ENCODE measurements at places on chromosomes 4 and X.

DNA sequence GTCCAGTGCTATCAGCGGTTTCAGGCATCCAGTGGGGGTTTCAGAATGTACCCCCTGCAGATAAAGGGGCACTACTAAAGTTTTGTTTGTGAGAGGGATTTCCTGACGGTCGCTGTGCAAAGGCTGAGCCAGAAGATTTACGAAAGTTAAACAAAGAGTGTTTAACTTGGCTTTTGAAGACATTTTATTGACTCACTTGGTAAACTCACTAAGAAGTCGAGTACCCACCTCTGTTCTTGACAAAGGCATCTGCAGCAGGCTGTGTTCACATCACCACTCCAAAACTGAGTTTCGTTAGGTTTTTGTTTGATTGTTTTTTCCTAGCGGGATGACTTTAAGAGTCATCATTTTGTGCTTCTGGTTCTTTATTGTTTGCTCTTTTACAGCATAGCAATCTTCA, 143.9 kb upstream of the TBL1X start:
- DNase-seq: peak; percentile 5

DNA sequence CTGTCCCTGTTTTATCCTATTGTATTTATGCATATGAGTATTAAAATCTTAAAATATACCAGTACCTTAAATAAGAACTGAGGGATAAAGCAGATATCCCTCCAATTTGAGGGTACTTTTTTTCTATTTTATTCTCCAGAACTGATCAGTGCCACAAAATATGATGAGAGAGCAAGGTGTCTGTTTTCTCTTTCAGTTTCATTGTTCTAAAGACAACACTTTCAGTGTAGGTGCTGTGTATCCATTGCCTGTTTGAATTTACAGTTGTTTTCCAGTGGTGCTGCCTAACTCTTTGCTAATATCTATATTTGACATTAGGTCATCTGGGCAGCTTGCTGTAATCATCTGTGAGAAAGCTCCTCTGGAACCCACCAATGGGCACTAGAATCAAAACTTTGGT, 394.7 kb downstream of the IL1RAPL1 start:
- peak; percentile 39 for DNase-seq

- peak; percentile 79 for DNase-seq
Observed at GRCh38 chrX:106278951-106279350, 110.8 kb downstream of the PWWP3B start.

DNA sequence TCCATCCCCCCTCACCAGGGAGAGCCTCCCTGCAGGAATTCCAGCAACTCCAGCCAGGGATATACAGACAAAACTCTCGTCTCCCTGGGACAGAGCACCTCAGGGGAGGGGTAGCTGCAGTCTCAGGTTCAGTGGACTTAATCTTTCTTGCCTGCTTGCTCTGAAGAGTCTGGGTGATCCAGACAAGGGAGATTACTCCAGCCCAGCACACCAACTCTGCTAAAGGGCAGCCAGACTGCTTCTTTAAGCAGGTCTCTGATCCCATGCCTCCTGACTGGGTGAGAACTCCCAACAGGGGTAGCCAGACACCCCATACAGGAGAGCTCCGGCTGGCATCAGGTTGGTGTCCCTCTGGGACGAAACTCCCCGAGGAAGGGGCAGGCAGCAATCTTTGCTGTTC, 888.7 kb downstream of the RAB28 start:
- no peak for DNase-seq

DNA sequence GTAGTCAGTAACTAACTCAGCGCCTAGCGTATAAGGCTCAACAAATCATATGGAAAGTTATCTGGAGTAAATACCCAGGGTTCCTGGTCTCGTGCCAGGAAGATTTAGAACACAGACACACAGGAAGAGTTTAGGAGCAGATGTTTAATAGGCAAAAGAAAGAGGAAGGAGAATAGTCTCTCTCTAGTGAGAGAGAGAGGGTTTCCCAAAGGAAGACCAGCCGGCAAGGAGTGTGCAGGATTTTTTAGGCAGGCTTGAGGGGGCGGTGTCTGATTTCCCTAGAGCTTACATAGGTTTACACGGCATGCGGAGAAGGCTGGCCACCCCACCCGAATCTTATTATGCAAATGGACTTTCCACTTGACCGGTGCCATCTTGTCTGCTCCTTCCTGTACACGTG, 284.0 kb upstream of the FRG1 start:
- no peak for DNase-seq

DNA sequence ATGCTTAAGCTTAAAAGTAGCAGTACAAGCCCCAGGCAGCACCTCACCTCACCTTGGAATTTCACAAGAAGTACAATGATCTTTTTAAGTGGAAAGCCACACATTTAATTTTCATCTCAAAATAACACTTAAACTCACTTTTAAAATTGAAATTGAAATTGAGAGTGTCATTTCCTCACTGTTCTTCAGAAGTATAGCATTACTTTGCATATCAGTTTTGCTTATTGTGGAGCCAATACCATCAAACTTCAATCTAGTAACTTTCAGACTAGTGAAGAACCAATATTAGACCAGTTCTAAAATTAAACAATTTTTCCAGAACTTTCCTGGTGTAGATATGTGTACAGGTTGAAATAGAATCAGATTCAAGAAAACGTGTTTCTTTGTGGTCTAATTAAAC, 242.4 kb downstream of the NDST4 start:
- DNase-seq: no peak

- peak; percentile 54 for DNase-seq
Observed at GRCh38 chrX:136147315-136147901, at the start of gene FHL1. Gene FHL1 (plus strand): TSS chrX:136147533.

DNA sequence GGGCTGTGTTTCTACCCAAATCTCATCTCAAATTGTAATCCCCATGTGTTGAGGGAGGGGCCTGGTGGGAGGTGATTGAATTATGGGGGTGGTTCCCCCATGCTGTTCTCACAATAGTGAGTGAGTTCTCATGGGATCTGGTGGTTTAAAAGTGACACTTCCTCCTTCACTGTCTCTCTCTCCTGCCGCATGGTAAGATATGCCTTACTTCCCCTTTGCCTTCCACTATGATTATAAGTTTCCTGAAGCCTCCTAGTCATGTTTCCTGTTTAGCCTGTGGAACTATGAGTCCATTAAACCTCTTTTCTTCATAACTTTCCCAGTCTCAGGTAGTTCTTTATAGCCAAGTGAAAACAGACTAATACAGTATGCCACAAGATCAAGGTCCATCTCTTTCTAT, 70.0 kb upstream of the MSX1 start:
- no peak for DNase-seq

DNA sequence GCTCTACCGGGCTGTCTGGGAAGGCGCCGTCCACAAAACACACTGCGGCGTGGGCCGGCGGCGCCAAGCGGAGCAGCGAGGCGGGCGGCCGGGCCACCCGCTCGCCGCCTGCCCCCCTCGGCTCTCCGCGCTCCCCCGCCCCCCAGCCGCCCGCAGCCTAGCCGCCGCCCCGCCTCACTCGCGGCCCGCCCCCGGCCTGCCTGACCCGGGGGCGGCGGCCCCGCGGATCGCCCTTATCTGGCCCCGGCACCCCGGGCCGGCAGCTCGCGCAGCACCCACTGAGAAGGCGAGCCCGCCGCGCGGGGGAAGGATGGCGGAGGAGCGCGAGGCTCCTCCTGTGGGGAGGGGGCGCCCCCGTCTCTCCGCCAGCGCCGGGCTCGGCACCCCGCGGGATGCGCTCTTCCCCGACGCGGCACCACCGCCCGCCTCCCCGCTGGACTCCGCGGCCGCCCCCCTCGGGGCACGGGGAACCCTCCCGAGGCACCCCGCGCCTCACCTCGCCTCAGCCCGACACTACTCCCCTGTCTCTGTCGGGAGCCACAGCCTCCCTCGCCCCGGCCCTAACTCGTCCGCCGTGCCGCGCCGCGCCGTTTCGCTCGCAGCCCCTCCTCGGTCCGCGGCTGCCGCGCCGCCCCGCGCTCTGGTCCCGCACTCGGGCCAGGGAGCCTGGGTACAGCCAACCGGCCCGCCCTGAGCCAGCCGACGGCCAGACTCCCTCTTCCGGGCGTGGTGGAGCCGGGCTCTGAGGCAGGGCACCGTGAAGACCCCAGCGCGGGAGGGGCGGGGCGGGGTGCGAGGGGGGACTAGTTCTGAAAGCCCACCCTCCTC, 566 bp downstream of the ATP11C start:
- peak; percentile 74 for DNase-seq

GRCh38 chr4:123631786-123632692, 235.4 kb downstream of the SPRY1 start:
- DNase-seq: no peak

DNA sequence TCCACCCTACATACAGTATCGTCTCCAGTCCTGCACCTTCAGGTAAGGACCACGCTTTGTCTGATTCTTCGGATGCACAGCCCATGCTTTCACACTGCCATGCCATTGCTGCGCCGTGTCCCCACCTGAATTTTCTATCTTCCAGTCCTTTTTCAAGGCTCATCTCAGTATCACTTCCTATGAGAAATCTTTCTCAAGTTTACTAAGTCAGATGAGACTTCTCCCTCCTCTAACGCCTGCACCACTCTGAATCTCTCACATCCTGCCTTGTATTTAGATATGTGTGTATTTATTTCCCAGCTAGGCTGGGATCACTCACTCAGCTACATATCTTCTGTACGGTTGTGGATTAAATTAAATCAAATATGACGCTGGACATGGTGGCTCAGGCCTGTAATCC, 116.8 kb downstream of the SMIM20 start:
- no peak for DNase-seq

- peak; percentile 27 for DNase-seq
Observed at GRCh38 chr4:120056246-120056645, 10.4 kb downstream of the MAD2L1 start.

- peak; percentile 77 for DNase-seq
Observed at GRCh38 chr4:20840648-20841190, 140.5 kb downstream of the PACRGL start.

DNA sequence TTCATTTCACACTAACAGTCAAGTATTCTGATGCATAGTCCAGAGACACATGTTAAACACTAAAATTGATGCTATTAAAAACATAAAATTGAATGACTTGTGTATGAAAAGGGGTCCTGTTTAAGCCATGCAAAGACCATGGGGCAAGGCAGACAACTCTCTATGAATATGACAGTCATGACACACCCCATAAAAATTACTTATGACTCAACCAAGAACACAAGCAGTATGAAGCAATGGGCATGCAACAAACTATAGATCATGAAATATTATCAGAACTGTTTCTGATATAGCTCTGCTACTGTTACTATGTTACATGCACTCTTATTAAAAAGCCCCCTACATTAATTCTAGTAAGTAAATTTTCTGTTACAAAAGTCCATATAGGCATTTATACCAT, 57.5 kb upstream of the ZCCHC13 start:
- DNase-seq: no peak

DNA sequence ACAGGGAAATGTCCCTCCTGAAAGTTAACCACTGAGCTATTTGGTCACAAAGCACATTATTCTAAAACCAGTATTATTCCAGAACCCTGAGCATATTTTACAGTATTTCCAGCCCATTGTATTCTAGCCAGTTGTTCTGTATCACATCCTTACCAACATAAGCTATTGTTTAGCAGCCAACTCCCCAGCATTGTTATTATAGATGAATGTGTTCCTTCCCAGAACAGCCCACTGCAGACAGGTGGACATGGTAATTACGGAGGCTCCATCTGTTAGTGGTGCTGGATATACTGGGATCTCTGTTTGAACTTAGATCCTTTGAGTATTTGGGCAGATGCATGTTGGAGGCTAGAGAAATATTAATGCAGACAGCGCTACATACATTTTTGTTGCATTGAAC, 126.1 kb downstream of the MGST2 start:
- DNase-seq: no peak

GRCh38 chr4:127165971-127166370, 466.8 kb upstream of the INTU start:
- DNase-seq: no peak

DNA sequence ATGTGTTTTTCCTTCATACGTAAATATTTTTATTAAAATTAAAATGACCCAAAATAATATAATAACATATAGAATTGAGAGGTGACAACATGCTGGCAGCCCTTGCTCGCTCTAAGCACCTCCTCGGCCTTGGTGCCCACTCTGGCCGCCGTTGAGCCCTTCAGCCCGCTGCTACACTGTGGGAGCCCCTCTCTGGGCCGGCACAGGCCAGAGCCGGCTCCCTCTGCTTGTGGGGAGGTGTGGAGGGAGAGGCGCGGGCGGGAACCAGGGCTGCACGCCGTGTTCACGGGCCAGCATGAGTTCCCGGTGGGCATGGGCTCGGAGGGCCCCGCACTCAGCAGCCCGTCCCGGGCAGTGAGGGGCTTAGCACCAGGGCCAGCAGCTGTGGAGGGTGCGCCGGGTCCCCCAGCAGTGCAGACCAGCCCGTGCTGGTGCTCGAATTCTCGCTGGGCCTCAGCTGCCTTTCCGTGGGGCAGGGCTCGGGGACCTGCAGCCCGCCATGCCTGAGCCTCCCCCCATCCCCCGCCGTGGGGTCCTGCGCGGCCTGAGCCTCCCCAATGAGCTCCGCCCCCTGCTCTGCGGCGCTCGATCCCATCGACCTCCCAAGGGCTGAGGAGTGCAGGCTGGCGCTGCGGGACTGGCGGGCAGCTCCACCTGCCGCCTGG, 222.3 kb downstream of the PTTG2 start:
- DNase-seq: no peak

DNA sequence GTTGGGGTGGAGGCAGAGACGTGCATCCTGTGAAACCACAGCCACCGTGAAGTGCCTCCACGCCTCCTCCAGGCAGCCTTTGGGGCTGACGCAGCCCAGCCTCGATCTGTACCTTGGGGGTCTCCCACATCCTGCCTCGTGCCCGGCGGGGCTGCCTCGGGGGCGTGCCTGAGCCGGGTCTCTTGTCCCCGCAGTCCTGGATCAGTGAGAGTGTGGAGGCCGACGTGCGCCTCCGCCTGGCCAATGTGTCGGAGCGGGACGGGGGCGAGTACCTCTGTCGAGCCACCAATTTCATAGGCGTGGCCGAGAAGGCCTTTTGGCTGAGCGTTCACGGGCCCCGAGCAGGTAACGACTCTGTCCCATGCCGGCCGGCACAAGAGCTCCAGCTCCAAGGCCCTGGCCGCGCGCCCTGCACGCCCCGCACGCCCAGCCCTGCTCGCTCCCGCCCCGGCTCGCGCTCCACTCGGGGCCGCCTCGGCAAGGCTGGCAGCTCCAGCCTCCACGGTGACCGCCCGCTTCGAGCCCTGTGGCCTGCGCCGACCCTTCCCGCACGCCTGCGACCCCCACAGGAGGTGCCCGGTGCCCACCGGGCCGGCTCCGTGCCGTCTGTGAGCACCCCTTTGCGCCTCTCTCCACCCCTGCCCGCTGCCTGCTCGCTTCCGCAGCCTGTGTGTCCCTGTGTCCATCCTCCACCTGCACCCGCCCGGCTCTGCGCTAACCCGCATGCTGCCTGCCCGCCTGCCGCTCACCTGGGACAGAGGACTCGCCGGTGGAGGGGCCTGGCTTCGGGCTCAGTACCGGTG, 9.8 kb downstream of the FGFR3 start:
- DNase-seq: no peak

DNA sequence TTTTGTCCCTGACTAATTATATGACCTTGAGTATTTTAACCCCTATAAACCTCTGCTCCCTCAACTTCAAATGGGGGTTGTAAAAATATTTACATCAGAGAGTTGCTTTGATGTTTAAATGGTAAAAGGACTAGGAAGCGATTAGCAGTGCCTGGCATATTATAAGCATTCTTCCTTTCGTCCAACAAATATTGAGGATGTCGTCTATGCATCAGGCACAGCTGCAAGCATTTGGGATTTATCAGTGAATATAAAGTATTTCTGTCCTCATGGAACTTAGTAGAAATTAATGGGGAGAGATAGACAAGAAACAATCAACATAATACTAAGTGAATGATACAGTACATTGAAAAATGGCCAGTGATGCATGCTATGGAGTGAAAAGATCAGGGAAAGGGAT, 115.5 kb upstream of the EDNRA start:
- DNase-seq: no peak

Measured in DMS53 (cell line).